ENCODE measurements at places on chromosomes 6 and 20.
A peak's percentile ranks its signal among the peaks of the same experiment; 100 is the strongest.

DNA sequence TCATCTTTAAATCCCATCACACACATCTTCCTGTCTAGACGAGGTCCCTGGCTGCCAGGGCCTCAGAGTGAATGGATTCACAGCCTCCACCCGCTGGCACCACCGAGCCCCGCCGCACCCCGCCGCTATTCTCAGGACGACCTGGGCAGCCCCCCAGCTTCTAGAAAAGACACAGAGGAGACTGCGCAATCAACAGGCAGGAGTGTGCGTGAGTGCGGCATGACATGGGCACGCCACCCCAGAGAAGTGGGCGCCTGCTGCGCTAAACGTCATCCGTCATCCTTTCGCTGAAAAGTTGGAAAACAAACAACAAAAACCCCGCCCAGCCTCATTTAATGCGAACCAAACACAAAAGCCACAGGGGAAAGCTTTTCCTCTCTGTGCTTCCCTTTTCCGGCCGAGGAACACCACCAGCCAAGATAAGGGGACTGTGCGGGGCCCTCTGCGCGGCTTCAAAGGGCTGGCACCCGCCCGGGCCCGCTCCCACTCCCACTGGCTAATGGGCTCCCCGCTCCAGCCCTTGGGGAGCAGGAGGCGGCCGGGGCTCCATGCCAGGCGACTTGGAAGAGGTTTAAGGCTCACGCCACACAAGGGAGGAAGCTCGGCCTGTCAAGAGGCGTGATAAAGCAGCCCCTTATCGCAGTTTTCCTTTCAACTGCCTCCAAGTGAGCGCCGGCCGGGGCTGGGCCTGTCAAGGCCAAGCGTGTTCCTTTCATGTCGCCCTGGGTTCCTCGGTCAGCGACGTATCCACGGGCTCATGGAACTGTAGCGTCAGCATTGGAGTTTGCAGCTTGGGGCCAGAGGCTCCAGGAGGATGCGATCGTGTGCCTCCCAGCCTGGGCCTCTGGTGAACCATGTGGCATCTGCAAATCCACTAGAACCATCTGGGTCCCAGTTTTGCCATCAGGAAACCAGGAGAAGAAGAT lies 50.1 kb downstream of the NFATC2 start:
- no peaks in the 10 kb centered on the region for H3K27me3 ChIP-seq
- no peak overlapping the region for H3K27ac ChIP-seq
- DNase-seq, result no peak

DNA sequence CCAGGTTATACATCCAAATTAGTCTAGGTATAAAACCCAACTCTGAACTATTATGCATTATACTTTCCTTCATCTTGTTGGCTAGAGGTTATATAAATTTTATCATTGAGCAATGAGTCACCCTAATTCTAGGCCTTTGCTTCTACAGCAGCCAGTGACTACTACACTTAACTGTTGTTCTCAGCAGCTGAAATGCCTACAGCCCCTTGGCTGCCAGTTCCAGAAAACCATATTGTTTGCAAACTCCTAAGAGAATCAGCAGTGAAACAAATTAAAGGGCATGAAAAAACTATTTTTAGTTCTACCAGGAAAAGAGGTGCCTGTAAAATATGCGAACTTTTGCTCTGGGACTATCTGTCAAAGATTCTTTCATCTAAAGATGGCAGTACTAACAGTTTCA lies 292.8 kb downstream of the FRK start:
- no peak overlapping the region for H3K4me3 ChIP-seq
- no peaks in the 10 kb centered on the region for H3K36me3 ChIP-seq
- DNase-seq, result no peak

DNA sequence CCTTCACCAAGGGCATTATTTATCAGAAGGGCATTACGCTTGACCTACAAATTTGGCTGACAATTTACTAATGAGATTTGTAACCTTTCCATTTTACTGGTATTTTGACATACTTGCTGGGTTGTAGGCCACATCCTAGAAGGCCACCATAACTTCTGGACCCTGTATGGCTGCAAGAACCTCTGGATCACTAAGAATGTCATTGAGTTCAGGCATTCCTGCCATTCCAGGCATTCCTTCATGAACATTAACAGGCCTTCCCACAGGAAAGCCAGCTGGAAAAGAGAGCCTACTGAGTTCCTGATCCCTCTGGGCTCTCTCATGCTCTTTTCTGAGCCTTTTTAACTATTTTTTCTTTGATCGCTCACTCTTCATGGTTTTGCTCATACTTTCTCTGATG lies 28.4 kb upstream of the SLC35A1 start:
- H3K36me3 ChIP-seq, result no peaks in the 10 kb centered on the region
- H3K4me3 ChIP-seq, result no peak overlapping the region
- H3K27ac ChIP-seq, result no peak overlapping the region
- no peak for DNase-seq
- H3K27me3 ChIP-seq, result no peaks in the 10 kb centered on the region
- H3K4me1 ChIP-seq, result no peaks in the 10 kb centered on the region

DNA sequence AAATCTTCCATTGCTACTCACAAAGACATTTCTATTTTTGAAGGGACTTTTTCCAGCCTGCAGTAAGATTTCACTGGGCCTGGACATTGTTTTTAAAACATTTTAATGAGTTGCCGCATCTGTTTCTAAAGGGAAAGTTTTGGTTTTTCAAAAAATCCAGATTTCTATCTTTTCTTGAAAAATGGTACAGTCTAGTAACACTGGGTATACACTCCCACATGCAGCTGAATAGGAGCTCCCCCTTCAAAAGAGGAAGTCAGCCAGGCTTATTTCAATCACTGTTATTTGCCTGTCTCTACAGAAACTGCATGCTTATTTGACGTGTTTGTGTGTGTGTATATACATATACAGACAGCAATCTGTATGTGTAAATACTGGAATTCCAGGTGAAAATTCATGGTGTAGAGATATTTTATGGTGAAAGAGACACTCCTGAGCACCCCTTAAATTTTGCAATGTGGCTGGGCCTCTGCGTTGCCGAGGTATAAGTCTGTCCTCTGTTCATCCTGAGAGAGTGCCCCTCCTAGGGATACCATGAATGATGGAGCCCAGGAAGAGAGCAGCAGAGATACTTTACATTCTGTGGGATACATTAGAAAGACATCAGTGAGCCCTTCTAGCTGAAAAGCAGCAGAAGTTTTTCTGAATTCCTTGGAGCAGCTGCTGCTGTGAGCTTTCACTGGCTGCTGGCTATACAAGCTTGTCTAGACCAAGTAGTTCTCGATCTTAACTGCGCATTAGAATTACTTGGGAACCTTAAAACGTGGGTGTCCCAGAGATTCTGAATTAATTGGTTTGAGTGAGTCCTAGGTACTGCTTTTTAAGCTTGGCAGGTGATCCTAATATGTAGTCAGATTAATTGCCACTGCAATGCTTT lies 12.0 kb upstream of the ABRACL start:
- no peaks in the 10 kb centered on the region for H3K27me3 ChIP-seq
- DNase-seq, result no peak
- H3K4me3 ChIP-seq, result no peak overlapping the region
- H3K27ac ChIP-seq, result no peak overlapping the region

DNA sequence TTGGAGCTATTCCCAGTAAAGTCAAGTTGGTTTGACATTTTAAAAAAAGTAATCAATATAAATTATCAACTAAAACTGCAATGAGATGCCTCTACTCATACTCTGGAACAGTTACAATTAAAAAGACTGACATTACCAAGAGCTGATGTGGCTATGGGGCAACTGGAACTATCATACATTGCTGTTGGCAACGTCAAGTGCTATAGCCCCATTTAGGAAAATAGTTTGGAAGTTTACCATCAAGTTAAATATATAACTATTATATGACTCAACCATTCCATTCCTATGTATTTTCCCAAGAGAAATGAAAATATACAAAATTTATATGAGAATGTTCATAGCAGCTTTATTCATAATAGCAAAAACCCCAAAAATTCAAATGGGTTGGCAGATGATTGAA lies 111.4 kb upstream of the HDGFL1 start:
- H3K4me1 ChIP-seq, result no peaks in the 10 kb centered on the region

DNA sequence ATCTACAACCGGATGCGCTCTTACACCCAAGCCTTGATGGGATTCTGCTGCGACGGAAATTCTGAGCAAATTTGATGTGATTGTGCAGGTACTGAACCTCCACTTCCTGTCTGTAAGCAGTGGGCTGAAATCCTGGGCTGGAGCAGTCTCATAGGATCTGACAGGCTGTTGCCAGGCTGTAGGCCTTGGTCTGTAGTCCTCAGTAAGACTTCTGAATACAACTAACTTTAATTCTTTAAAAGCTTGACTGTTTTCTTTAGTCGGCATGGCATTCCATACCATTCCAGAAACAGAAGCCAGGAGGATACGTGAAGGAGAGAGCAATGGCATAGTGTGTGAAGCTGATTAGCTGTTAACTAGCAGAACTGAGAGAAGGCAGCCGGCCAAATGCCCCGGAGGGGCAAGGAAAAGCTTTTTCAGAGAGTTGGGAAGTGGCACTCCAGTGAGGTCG lies 68.3 kb downstream of the ADTRP start:
- H3K27ac ChIP-seq, result peak overlapping the region; percentile 23
- H3K27me3 ChIP-seq, result no peaks in the 10 kb centered on the region
- H3K4me3 ChIP-seq, result no peak overlapping the region
- H3K36me3 ChIP-seq, result no peaks in the 10 kb centered on the region

- no peaks in the 10 kb centered on the region for H3K36me3 ChIP-seq
- H3K4me3 ChIP-seq, result no peak overlapping the region
- no peaks in the 10 kb centered on the region for H3K4me1 ChIP-seq
- DNase-seq, result no peak
- H3K27me3 ChIP-seq, result no peaks in the 10 kb centered on the region
- no peak overlapping the region for H3K27ac ChIP-seq
Measured at GRCh38 chr20:15895126-15895525, 678.1 kb downstream of the KIF16B start.

GRCh38 chr6:1894954-1895353 lies 285.2 kb downstream of the FOXC1 start:
- no peaks in the 10 kb centered on the region for H3K27me3 ChIP-seq
- DNase-seq, result no peak
- H3K27ac ChIP-seq, result peak overlapping the region; percentile 95

GRCh38 chr6:90586546-90586835 lies 381 bp downstream of the MAP3K7 start:
- peak overlapping the region; percentile 89 for H3K27ac ChIP-seq
- peak overlapping the region; percentile 93 for H3K4me3 ChIP-seq
- no peaks in the 10 kb centered on the region for H3K27me3 ChIP-seq
- DNase-seq, result no peak
- H3K4me1 ChIP-seq, result peaks cover 16% of the 10 kb centered on the region
- H3K36me3 ChIP-seq, result no peaks in the 10 kb centered on the region

- H3K4me3 ChIP-seq, result no peak overlapping the region
- DNase-seq, result no peak
- H3K36me3 ChIP-seq, result peaks cover 95% of the 10 kb centered on the region
- peaks cover 7% of the 10 kb centered on the region for H3K4me1 ChIP-seq
- no peak overlapping the region for H3K27ac ChIP-seq
Measured at GRCh38 chr20:62908971-62909791, 17.1 kb downstream of the DIDO1 start.

GRCh38 chr20:3281437-3281836 lies 42.4 kb upstream of the SLC4A11 start:
- no peak overlapping the region for H3K27ac ChIP-seq
- no peak overlapping the region for H3K4me3 ChIP-seq
- H3K27me3 ChIP-seq, result no peaks in the 10 kb centered on the region
- no peaks in the 10 kb centered on the region for H3K4me1 ChIP-seq

GRCh38 chr6:92114797-92115196 lies 1304.6 kb downstream of the EPHA7 start:
- no peaks in the 10 kb centered on the region for H3K4me1 ChIP-seq
- no peak overlapping the region for H3K4me3 ChIP-seq
- H3K27ac ChIP-seq, result no peak overlapping the region
- H3K36me3 ChIP-seq, result no peaks in the 10 kb centered on the region
- no peaks in the 10 kb centered on the region for H3K27me3 ChIP-seq

- H3K27ac ChIP-seq, result no peak overlapping the region
- H3K36me3 ChIP-seq, result no peaks in the 10 kb centered on the region
- no peaks in the 10 kb centered on the region for H3K4me1 ChIP-seq
- no peak overlapping the region for H3K4me3 ChIP-seq
- no peak for DNase-seq
- H3K27me3 ChIP-seq, result no peaks in the 10 kb centered on the region
Measured at GRCh38 chr6:49676671-49677281, 36.6 kb downstream of the CRISP2 start.

- DNase-seq, result no peak
- no peaks in the 10 kb centered on the region for H3K4me1 ChIP-seq
- no peaks in the 10 kb centered on the region for H3K36me3 ChIP-seq
- no peak overlapping the region for H3K4me3 ChIP-seq
Measured at GRCh38 chr20:23115822-23116221, 29.7 kb upstream of the CD93 start.

DNA sequence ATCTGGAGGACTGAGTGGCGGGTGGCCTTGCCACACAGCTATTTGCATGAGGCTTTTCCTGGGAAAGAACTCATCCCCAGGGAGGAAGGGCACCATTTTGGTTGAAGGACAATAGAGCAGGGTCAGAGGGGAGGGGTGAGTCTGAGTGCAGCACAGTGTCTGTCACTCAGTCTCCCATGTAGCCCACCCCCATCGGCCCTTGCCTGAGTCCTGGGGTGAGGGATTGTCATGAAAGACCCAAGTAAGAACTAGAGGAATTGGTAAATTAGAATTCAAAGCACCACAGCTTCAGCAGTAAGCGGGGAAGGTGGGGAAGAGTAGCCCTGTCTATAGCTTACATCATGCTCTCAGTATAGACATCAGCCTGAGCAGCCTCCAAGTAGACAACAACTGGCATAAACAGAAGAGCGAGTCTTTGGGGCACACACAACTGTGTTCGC lies 90.4 kb upstream of the TMEM30A start:
- no peaks in the 10 kb centered on the region for H3K4me1 ChIP-seq
- no peak overlapping the region for H3K4me3 ChIP-seq
- H3K27ac ChIP-seq, result peak overlapping the region; percentile 47

- no peaks in the 10 kb centered on the region for H3K36me3 ChIP-seq
- no peak overlapping the region for H3K4me3 ChIP-seq
- no peak overlapping the region for H3K27ac ChIP-seq
- DNase-seq, result no peak
- H3K4me1 ChIP-seq, result no peaks in the 10 kb centered on the region
Measured at GRCh38 chr20:11797156-11797555, 120.5 kb upstream of the BTBD3 start.

GRCh38 chr6:84260196-84260595 lies 32.8 kb upstream of the CEP162 start:
- peaks cover 12% of the 10 kb centered on the region for H3K4me1 ChIP-seq
- no peaks in the 10 kb centered on the region for H3K36me3 ChIP-seq
- DNase-seq, result no peak
- H3K27ac ChIP-seq, result no peak overlapping the region
- no peak overlapping the region for H3K4me3 ChIP-seq

GRCh38 chr20:59632541-59633113 lies 28.3 kb downstream of the PHACTR3 start:
- no peak overlapping the region for H3K4me3 ChIP-seq
- H3K27ac ChIP-seq, result no peak overlapping the region
- DNase-seq, result no peak
- H3K36me3 ChIP-seq, result no peaks in the 10 kb centered on the region
- H3K27me3 ChIP-seq, result no peaks in the 10 kb centered on the region
